ENCODE measurements at places on chromosomes 13 and 19.

GRCh38 chr13:113417008-113417751 lies 36.1 kb downstream of the ADPRHL1 start:
- DNase-seq = no peak

GRCh38 chr19:49551531-49551930 lies 23.7 kb downstream of the RCN3 start:
- no peak for DNase-seq

DNA sequence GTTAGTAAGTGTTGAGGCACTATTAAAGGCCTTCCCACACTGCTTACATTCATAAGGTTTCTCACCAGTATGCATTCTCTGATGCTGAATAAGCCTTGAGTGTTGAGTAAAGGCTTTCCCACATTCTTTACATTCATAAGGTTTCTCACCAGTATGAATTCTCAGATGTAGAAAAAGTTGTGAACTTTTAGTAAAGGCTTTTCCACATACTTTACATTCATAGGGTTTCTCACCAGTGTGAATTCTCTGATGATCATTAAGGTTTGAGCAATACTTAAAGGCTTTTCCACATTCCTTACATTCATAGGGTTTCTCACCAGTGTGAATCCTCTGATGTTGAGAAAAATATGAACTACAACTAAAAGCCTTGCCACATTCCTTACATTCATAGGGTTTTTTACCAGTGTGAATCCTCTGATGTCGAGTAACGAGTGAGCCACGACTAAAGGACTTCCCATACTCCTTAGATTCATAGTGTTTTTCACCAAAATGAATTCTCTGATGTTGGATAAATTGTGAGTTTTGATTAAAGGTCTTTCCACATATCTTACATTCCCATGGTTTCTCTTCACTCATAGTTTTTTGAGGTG lies 24.2 kb downstream of the ZNF829 start:
- DNase-seq = no peak

GRCh38 chr19:34598217-34599155 lies 78.5 kb downstream of the SCGB2B2 start:
- DNase-seq = no peak
